ENCODE measurements at places on chromosomes 2 and 18. TPM values are rescaled to one million over a fixed set of nuclear protein-coding genes. Genes with fewer than 3 reads are reported as not detected.

ANKRD30BL gene
- total RNA-seq, result 0.67 TPM

MSH2 gene
- 25.4 TPM for total RNA-seq

DNA sequence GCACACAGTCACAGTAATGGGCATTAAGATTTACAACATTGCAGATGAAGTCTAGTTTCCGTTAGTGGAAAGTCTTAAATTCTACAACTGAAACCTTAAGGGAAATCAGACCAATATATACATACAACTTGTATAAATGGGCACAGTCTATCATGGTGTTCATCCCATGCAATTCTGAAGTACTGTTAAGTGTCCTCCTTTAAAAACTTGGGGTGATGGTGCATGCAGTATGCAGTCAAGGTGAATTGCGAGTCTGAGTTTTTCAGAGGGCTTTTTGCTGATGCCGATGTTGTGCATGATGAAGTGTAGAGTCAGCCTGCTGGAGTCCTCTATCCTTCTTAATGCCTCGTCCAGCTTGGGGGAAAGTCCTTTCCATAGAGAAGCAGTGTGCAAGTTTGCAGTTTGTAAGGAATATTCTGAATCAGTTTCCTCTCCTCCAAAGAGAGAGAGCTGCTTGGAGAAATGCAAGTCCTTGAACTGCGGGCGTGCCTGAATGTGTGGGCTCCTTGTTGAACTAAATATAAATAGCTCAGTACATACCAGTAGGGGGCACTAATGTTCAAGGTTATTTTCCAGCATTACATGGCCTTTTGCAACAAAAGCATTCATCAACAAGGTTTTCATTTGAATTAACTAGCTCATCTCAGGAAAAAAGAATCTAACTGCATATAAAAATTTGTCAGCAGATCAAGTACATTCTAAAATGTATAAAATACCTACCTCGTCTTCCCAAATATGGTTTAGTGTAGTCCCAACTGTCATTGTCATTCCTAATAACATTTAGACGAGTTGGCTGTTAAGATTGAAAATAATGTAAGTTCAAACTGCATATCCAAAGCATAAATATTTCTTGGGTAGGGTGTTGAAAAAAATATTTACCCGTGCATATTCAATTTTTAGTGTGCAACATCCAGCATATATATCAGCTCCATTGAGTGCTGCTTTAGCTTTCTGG is 21.3 kb downstream of the HNRNPLL start:
- H3K4me1 ChIP-seq, result peaks cover 9% of the 10 kb centered on the region
- no peak overlapping the region for H3K27ac ChIP-seq
- no peak overlapping the region for H3K4me3 ChIP-seq
- peaks cover 7% of the 10 kb centered on the region for H3K36me3 ChIP-seq

C1QL2 gene
- total RNA-seq, result not detected

TRABD2A gene
- total RNA-seq, result 0.20 TPM

CFLAR gene
- total RNA-seq, result 257 TPM

GRCh38 chr18:48802543-48803290 is 148.0 kb downstream of the SMAD7 start:
- H3K27me3 ChIP-seq, result no peaks in the 10 kb centered on the region
- peak overlapping the region; percentile 86 for H3K27ac ChIP-seq
- peak; percentile 96 for DNase-seq
- no peak overlapping the region for H3K4me3 ChIP-seq
- no peaks in the 10 kb centered on the region for H3K36me3 ChIP-seq
- peaks cover 66% of the 10 kb centered on the region for H3K4me1 ChIP-seq
